ENCODE measurements at places on chromosomes 13 and 19. TPM values are rescaled to one million over a fixed set of nuclear protein-coding genes. Genes with fewer than 3 reads are reported as not detected.
A peak's percentile ranks its signal among the peaks of the same experiment; 100 is the strongest.

DNA sequence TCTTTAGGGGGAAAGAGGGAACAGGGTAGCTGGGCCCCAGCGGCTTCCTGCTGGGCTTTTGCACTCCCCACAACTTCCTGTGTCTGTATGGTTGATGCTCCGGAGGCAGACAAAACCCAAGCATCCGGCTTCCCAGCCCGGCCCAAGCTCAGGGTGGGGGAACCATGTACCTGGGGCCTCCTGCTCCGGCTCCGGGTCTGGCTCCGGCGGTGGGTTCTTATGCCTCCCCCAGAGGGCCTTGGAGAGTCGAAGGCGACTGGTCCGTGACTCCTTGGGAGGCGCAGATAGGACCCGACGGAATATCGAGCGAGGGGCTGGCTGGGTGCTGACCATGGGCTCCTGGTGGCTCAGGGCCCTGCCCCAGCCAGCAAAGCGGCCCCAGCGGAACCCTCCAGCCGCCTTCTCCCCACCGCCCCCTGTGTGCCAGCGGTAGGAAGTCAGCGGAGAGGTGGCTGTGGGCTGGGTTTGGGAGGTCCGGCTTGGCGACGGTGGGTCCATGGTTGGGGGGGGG is 428 bp downstream of the RASAL3 start:
- peak; percentile 52 for DNase-seq

DNA sequence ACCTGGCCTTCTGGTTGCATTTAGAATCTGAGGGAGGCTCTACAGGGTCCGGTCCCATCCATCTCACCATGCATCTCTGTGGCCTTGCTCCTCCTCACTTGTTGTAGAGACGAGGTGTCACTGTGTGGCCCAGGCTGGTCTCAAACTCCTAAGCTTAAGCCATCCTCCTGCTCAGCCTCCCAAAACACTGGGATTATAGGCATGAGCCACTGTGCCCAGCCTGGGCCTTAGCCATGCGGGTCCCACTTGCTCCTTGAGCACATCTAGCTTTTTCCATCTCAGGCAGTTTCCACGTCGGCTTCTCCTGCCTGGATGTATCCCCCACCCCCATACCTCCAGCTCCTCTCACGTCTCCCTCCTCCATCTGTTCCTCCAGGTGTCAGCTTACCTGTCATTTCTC is 9.8 kb downstream of the ELSPBP1 start:
- DNase-seq: no peak

DNA sequence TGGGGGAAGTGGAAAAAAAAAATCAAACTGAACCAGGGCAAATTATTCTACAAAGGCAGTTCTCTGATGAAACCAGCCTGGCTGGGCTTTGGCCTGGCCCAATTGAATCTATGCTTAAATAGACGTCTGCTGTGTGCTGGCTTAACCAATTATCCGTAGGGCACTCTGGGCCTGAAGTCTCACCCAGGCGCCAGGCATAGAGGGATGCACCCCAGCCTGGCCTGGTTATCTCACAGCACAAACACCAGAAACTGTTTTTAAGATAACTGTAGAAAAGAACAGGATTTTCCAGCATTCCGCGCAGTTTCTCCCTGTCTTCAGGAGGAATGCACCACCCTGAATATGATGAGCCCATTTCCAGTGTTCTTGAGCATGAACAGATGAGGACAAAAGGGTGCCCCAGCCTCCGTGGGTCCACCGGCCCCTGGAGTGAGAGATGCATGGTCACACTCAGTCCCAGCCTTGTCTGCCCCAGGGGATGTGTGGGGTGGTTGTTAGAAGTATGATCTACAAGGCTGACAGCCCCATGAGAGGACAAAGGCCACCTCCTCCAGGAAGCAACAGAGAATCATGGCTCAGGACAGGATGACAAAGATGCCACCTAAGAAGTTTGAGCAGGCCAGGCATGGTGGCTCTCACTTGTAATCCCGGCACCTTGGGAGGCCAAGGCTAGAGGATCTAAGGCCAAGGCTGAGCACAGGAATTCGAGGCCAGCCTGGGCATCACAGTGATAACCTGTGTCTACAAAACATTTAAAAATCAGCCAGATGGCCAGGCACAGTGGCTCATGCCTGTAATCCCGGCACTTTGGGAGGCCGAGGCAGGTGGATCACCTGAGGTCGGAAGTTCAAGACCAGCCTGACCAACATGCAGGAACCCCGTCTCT is 50.2 kb downstream of the PEPD start:
- DNase-seq: no peak

DNA sequence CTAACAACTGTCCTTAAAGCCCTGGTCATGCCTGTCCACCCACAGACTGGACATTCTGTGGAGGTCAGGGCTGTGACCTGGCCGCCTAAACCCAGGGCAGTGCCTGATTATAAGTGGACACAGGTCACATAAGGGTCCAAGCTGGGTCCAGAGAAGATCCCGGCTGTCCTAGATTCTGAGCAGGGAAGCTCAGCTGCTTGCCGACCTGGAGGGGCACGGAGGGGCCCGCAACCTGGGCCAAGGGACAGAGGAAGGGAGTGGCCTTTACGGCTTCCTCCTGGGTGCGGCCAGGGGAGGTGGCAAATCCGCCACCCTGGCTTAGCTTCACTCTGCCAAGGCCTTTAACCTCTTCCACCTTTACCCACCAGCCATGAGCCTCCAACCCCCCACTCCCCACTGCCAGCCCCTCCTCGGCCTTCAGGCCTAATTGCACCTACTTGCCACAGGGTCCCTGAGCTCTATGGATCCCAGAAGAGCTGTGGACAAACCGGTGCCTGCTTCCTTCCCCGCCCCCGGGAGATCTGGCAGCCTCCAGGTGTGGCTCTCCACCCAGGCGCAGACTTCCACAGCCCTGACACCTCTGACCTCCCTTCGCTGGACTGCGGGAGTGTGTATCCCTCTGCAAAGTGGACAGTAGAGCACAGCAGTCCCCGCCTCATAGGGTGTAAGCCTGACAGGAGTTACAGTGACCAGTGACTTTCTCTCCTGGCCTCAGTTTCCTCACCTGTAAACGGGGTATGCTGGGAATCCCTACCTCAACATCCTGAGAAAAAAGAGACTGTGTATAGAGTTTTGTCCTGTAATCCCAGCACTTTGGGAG is 1.7 kb downstream of the CD320 start:
- DNase-seq: peak; percentile 41

DNA sequence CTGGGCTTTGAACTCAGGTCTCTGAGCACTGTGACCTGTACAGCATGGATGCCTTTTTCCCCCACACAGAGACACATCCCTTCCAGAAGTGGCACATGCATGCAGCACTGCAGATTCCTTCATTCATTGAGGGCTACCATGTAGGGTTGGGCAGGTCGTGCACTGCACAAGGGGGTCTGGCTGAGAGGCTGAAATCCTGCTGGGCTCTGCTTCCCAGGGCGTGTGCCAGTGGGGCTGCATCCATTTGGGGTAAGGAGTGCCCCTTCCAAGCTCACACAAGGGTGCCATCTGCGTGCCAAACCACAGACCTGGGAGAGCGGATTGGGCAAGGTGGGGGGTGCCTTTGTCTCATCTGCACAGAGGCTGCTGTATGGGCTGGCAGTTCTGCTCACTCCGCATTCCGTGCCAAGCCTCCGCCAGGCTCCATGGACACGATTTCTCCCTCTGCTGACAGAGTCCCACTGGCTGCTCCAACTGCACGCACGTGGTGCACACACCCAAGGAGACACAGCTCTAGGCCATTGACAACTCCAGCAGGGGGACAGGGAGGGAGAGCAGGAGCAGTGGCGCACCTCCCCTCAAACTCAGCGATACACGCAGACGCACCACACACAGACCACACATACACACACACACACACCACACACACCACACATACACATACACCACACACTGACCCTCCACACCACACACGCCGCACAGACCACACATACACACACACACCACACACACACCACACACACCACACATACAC is 4.5 kb upstream of the SHISA7 start:
- peak; percentile 20 for DNase-seq

GRCh38 chr19:8001995-8002849 is 3.2 kb downstream of the ELAVL1 start:
- DNase-seq: peak; percentile 76

Gene ZNF229
- 13.5 TPM for polyA plus RNA-seq

Gene FLT3
- polyA plus RNA-seq: 0.40 TPM

DNA sequence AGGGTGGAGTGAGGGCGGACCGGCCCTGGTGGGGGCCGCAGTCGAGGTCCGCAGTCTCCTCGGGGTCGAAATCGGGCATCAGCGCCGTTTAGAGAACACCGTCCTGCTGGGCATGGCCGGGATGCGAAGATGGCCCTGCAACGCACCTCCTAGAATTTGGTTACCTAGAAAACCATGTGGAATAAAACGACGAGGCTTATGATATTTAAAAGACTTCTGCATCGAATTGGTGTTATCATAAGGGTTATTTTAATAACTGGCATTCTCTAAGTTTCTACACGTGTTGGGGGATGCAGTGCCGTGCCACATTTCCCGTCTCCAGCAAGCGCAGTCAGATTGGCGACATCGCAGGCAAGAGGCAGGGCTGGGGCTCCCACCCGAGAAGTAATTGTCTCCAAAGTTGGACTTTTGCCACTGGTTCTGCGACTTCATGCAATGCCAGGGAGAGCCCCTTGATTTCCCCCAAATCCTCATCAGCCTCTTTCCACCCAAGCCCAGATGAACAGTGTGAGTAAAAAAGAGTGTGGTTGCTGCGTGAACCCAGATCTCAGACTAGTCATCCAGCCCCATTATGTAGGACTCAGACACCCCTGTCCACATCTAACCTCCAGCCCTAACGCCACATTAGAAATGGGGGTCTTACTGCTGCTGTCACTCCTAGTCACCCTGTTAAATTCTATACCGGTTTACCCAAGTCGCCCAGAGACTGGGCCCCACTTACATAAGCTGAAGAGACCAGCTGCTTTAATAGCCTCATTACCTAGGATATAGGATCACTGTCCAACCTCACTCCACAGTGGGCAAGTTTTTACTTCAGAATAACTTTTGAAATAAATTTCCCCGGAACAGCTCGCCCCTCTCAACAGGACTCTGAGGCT is 571 bp upstream of the DHRS12 start:
- peak; percentile 43 for DNase-seq

Gene SHISA7
- 0.23 TPM for polyA plus RNA-seq

DNA sequence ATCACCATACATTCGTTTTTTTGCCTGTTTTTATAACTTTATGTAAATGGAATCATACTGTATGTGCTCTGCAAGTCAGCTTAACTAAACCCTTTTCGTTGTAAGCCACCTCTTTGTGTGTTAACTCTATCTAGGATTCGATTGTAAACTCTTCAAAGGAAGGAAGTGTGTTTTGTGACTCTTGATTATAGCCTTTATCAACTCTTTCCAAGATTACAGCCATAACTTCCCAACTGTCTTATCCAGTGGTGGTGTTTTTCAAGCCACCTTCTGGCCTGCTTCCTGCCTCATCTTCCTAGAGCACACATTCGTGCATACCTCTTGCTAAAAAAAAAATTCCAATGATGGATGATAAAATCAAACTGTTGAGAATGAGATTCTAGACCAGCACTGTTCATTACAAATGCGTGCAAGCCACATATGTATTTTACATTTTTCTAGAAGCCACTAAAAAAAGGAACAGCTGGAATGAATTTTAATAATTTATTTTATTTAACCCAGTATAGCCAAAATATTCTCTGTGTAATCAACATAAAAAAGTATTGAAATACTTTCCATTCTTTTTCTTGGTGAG is 12.0 kb upstream of the FBXL3 start:
- DNase-seq: no peak

Gene ZNF112
- 13.1 TPM for polyA plus RNA-seq

Gene PTOV1
- polyA plus RNA-seq: 277 TPM

- no peak for DNase-seq
These were observed 4.5 kb upstream of the LAIR1 start for GRCh38 chr19:54369082-54369687.

Gene PPM1N
- 0.18 TPM for polyA plus RNA-seq

DNA sequence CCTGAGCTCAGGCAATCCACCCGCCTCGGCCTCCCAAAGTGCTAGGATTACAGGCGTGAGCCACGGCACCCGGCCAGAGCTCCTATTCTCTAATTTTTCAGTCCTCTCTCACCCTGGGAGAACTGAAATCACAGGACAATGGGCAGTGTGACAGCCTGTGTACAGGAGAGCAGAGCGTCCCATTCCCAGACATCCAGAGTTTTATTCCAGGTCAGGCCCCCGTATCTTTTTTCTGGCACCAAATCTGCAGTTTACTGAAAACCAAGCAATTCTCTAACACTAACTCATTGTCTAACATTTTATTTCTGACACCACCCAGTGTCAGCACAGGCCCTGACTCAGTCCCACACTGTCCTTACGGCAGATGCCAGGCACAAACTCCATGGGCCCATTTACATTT is 6.7 kb downstream of the ZNF708 start:
- no peak for DNase-seq

- no peak for DNase-seq
These were observed 59.1 kb downstream of the PEX11G start for GRCh38 chr19:7429638-7430282.

- DNase-seq: no peak
These were observed 19.0 kb downstream of the OLFM2 start for GRCh38 chr19:9917321-9917720.

Gene COX6B2
- polyA plus RNA-seq: 0.69 TPM

DNA sequence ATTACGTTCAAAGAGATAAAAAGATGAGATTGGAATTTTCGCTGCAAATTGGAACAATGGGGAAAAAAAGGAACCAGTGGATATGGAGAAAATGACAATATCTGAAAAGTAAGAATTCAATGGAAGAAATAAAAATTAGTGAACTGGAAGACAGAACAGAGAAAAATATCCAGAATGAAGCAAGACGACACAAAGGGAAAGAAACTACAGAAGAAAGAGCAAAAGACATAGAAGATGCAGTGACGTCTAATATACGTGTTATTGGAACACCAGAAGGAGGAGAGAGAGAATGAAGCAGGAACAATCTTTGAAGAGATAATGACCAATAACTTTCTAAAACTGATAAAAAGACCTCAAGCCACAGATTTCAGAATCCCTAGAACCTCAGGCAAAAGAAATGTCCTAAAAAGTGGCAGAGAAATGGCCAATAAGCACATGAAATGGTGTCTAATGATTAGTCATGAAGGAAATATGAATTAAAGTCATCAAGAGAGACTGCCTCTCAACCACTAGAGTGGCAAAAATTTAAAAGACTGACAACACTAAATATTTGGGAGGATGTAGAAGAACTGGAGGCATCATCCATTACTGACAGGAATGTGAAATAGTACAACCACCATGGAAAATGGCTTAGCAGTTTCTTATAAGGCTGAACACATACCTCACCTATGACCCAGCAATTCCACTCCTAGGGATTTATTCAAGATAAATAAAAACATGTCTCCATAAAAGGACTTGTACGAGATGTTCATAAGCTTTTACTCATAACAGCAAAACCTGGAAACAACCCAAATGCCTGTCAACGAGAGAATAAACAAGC is 56.5 kb downstream of the GADD45B start:
- no peak for DNase-seq

- DNase-seq: no peak
These were observed at the start of gene GJB6 for GRCh38 chr13:20231839-20232555. Gene GJB6 (minus strand): TSS chr13:20232319. CDS start chr13:20223480, 8,839 bp downstream.

DNA sequence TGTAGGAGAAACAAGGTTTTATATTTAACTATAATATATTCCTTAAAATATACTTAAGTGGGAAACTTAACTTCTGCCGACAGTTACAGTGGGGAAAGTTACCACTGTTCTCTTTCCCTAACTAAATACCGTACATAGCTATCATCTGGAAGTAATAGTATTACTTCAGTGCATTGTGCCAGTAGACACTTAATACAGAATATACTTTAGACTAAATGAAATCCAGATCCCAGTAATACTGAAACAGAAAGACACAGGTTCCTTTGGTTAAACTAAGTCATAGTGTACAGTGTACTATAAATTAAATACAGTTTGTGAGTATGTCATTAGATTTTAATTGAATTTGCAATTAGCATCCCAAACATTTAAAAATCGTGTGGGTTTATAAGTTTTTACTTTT is 107.5 kb downstream of the PCCA start:
- no peak for DNase-seq

All from left lung (tissue), 14 donors.